Activated T-cell treated with anti-CD3 and anti-CD28 coated beads for 24 hours (primary cell): ENCODE measurements at places on chromosomes 2 and 18.

DNA sequence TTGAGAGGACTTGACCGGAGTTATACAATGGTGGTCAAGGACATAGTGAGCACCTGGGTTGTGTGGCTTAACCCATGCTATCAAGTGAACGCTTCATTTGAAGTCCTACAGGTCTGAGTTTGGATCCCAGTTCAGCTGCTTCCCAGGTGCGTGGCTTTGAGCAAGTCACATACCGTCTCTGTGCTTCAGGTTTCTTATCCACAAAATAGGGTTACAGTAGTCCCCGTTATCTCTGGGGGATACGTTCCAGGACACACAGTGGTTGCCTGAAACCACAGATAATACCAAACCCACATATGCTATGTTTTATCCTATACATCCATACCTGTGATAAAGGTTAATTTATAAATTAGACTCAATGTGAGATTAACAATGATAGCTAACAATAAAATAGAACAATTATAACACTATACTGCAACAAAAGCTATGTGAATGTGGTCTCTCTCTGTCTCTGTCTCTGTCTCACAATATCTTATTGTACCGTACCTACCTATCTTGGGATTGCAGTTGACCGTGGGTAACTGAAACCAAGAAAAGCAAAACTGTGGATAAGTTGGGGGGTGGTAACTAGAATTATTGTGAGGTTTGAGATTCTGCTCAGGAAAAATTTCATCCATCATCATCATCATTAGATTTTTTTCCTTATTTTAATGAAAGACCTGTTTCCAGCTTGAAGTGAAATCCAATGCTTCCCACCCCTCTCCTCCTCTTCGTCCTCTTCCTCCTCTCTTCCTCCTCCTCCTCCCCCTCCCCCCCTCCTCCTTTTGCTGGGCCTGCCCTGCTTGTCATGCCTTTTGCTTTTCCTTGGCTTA, 22.7 kb downstream of the LBH start:
- DNase-seq: no peak

- no peak for DNase-seq
Measured at GRCh38 chr2:238881353-238882081, 33.6 kb downstream of the TWIST2 start.

- DNase-seq: no peak
Measured at GRCh38 chr2:237132799-237133198, 47.1 kb downstream of the COPS8 start.

DNA sequence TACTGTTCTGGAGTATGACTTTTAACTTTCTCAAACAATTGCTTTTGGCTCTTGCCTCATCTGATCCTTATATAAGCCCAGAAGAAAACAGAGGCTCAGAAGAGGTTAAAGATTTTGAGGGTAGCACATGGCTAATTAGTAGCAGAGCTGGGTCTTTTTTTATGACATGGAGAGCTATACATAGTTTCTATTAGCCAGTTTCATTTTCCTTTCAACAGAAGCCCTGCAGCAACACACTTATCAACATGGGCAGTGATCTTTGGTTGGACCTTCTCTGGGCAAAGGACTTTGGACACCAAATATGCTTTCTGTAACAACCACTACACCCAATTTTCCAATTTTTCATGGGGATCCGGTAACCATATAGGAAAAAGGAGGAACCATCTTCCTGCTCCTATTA, 64.9 kb downstream of the NCKAP5 start:
- DNase-seq: no peak

- no peak for DNase-seq
Measured at GRCh38 chr2:15763106-15763821, 171.6 kb downstream of the DDX1 start.

- DNase-seq: no peak
Measured at GRCh38 chr2:100764430-100764829, 55.5 kb upstream of the NPAS2 start.

GRCh38 chr2:138846216-138846821, 66.1 kb upstream of the NXPH2 start:
- no peak for DNase-seq

GRCh38 chr18:74497324-74497676, 1.1 kb downstream of the CNDP2 start:
- DNase-seq: no peak

DNA sequence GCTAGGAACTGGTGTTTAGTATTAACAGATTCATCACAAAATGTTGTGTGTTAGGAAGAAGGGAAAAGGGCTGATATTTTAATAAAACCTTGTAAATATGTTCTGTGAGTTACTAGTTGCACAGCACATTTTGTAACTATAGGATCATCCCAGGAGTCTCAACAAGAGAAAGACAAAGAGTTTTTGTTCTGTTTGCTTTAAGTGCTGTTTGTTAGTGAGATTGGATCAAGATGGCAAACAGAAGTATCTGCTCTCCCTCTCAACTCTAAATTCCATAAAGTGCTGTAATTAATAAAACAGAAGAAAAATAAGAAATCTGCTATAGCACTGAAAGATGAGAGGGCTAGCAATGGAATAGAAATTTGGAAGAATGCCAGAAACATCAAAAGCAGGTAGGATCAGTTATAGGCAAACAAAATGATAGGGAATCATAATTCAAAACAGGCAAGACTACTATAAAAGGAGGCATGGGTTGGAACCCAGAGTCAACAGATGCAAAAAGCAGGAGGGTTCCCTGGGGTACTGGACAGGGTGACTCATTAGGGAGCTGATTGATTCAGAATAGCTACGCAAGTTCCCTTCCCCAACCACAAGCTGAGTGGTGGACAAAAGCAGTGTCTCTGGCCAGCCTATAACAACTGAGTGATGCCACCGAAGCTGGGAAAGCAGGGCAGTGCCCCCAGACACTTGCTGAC, 75.8 kb downstream of the DYNC1I2 start:
- no peak for DNase-seq

DNA sequence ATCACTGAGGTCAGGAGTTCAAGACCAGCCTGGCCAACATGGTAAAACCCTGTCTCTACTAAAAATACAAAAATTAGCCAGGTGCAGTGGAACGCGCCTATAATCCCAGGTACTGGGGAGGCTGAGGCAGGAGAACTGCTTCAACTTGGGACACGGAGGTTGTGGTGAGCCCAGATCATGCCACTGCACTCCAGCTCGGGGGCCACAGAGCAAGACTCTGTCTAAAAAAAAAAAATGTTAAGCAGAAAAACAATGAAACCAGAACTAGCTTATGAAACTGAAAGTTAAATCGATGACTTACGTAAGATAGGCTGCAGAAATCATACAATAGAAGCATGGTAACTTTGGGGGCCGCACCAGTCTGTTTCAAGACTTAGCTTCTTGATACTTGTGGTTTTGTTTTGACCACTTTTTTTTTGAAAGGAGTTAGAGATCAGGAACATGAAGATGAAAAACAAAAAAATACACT, 6.2 kb upstream of the GPR155 start:
- peak; percentile 42 for DNase-seq
